ENCODE measurements at places on chromosomes 16 and 17.
A peak's percentile ranks its signal among the peaks of the same experiment; 100 is the strongest.

DNA sequence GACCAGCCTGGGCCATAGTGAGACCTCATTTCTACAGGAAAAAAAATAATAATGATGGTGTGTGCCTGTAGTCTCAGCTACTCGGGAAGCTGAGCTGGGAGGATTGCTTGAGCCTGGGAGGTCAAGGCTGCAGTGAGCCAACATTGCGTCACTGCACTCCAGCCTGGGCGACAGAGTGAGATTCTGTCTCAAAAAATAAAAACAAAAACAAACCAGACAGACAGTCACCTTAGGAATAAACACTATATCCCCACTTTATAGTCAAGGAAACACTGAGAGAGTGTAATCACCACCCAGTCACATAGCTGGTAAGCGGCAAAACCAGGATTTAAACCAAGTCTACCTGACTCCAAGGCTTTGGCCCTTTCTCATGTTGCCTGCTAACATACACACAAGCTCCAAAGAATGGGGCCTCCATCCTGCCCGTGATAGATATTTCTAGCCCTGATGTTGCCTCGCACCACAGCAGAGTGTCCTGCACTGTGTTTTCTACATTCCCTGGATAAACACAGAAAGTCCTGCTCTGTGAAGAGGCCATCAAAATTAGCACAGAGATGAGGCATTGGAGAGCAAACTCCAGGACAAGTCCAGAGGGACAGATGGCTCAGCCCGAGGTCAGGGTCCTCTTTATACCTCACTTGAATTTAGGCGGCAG, 66.1 kb upstream of the SMURF2 start:
- peak; percentile 40 for DNase-seq

DNA sequence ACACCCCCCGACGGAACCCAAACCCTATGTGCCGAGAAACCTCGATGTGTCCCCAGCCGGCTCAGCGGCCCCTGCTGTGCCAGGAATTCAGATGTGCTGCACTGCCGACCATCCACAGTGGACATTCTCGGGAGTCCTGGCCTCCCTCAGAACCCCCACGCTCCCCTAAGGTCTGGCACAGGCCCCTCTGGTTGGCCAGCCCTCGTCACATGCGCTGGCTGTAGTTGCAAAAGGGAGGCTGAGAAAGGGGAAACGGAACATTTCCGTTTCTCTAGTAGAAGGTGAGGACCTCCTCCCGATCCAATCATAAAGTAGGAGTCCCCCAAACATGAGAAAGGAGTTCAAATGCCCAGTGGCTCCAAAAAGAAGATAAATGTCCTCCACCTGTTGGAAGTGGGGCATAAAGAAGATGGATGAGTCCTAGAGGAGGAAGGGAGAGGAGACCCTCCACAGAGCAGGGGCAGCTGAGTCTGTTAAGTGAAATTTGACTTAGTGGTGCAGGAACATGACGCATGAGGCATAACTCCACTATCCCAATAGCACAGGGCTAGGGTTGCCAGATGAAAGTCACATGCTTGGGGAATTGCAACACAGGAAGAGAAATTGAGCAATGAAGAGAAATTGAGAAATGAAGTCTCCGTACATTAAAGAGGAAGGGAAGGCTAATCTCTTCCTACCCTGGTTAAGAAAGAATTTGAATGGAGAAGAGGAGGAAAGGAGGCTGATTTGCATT, 49.3 kb upstream of the WSB1 start:
- peak; percentile 81 for DNase-seq

DNA sequence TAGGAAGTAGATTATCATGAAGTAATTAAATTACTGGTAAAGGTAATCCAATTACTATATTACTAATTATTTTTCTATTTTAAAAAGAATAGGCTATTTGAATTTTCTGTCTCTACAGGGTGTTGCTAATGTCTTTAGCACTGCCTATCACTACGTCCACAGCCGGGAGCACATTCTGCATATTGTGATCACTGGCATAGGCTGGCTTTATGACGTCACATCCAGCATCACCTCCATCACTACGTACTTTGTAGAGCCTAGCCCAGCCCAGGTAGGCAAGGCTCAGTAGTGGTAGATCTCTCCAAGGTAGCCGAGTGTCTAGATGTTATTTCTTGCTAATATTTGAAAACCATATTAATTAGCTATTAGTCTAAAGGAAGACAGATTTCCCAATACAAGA, 33.8 kb upstream of the NSRP1 start:
- DNase-seq, result no peak

DNA sequence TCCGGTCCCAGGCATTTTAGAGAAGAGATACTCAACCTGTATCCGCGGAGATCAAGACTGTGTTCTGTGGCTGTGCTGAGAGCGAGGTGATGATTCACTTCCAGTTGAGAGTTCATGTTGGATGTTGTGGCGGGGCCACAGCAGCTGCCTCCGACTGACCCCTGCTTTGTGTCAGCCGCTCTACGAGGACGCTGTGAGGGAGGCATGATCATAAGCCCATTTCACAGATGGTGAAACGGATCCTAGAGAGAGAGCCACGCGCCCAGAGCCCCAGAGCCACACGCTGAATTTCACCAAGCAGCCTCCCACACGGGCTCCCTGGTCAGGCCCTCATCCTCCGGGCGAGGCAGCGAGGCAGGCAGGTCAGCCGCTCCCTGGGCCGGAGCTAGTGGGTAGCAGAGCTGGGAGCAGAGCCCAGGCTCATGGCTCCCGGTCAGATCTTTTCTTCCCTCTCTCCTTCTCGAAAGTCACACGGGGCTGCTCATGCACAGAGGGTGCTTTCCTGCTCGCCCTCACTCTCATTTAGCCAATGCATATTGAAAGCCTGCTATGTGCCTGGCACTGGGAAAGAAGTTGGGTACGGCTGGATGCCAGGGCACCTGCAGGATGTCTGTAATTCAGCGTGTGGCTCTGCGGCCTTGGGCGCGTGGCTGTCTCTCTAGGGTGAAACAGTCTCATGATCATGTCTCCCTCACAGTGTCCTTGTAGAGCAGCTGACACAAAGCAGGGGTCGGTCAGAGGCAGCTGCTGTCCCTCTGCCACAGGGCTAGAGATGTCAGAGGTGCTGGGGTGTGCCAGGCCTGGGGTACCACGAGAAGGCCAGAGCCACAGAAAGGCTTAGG, 155.6 kb upstream of the CHMP6 start:
- no peak for DNase-seq

DNA sequence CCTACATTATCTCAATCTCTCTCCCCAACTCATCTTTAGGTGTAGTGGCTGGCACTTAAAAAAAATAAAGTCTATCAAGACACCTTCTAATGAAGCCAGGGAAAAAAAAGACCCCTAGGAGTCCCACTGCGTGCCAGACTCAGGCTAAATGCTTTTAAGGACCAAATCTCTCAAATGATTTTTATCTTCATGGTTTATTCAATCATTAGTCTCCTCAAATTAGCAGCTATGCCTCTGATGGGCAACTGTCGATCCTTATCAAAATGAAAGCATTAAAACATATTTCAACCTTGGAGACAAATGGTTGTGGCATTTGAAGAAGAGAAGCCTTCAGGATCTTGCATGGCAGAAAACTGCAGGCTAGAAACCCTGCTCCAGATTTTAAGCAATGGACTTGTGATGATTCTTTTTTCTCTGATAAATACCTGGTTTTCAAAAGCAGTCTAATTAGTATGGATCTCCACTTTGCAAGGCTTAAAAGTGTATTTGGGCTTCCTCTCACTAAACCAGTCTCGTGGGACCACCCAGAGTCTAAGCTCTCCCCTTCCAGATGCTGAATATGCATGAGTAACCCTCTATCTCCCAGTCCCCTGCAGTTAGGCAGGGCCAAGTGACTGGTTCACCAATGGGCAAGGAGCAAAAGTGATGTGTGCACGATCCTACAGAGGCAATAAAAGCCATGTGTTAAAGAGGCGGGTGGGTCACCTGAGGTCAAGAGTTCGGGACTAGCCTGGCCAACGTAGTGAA, 14.9 kb downstream of the ITPRIPL2 start:
- DNase-seq, result no peak

- peak; percentile 2 for DNase-seq
These were observed 1.2 kb downstream of the DYNLL2 start for GRCh38 chr17:58084317-58084981.

GRCh38 chr16:87684106-87684677, 81.6 kb downstream of the KLHDC4 start:
- DNase-seq, result no peak

GRCh38 chr16:27852681-27853080, 210.8 kb downstream of the GSG1L start:
- no peak for DNase-seq

GRCh38 chr16:57619606-57620334, 8.7 kb upstream of the ADGRG1 start:
- no peak for DNase-seq

DNA sequence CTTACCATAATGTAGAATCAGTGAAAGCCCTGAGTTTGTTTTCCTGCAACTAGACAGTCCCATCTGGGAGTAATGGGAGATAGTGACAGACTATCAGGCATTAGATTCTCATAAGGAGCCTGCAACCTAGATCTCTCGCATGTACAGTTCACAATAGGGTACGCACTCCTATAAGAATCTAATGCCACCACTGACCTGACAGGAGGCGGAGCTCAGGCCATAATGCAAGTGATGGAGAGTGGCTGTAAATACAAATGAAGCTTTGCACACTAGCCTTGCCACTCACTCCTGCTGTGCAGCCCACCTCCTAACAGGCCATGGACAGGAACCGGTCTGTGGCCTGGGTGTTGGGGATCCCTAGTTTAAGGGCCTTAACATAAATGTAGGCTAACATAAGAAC, 21.4 kb downstream of the THUMPD1 start:
- no peak for DNase-seq

GRCh38 chr17:40980117-40980516, 4.0 kb downstream of the KRT40 start:
- DNase-seq, result no peak

GRCh38 chr17:58840820-58841612, 85.4 kb downstream of the PPM1E start:
- no peak for DNase-seq

GRCh38 chr17:78608122-78608803, 31.1 kb upstream of the DNAH17 start:
- DNase-seq, result no peak

GRCh38 chr16:68370581-68371275, 59.9 kb downstream of the PRMT7 start:
- DNase-seq, result no peak

DNA sequence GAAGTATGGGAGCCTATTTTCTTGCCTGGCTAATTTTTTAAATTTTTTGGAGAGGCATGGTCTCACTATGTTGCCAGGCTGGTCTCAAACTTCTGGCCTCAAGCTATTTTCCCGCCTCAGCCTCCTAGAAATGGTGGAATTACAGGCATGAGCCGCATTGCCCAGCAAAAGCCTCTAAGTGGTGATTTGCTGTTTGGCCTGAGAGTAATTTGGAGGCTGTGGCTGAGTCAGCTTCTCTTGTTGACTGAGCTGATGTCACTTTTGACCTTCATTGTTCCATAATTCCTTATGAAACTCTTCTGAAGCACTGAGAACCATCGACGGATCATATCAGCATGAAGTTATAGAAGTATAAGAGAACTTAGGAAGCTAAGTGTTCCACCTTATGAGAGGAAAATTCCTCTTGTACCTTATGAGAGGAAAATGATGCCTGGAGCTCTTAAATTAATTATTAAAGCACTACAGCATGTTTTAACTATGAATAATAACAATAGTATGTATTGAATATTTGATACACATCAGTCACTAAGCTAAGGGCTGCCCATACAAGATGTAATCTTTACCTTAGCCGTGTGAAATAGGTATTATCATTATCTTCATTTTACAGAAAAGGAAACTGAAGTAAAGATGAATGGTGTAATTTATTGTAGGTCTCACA, 220.8 kb upstream of the MON1B start:
- DNase-seq, result no peak

DNA sequence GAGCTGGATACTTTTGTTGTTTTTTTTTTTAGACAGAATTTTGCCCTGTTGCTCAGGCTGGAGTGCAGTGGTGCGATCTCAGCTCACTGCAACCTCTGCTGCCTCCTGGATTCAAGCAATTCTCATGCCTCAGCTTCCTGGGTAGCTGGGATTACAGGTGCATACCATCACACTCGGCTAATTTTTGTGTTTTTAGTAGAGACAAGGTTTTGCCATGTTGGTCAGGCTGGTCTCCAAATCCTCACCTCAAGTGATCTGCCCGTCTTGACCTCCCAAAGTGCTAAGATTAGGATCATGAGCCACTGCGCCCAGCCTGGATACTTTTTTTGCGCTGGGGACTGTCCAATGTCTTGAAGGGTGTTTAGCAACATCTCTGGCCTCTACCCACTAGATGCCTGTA, 32.6 kb upstream of the XYLT1 start:
- no peak for DNase-seq

- DNase-seq, result no peak
These were observed 47.3 kb upstream of the DNAH17 start for GRCh38 chr17:78624324-78625151.

GRCh38 chr16:1155353-1156054, 2.6 kb downstream of the CACNA1H start:
- no peak for DNase-seq

Data from HFFc6 (cell line).